ENCODE measurements at places on chromosomes 16 and 17.

GRCh38 chr17:38447502-38448085, 19.3 kb downstream of the ARHGAP23 start:
- no peak for DNase-seq

DNA sequence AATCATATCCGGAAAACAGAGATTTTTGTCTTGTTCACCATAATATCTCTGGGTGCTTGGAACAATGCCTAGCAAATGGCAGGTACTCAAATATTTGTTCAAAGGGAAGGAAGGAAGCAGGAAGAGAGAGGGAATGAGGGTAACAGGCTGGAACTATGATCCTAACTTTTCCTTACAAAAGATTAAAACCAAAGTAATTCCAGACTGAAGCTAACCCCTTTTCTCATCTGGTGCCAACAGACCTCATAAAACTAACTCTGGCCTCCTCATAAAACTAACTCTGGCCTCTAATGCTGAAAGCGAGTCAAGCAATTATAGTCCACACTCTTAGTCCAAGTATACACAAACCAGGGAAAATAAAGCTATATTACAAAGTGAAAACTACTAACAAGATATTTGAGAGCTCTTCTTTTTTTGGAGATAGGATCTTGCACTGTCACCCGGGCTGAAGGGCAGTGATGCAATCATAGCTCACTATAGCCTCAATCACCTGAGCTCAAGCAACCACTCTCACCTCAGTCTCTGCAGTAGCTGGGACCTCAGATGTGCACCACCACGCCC, 84.6 kb downstream of the KANSL1 start:
- DNase-seq, result no peak

DNA sequence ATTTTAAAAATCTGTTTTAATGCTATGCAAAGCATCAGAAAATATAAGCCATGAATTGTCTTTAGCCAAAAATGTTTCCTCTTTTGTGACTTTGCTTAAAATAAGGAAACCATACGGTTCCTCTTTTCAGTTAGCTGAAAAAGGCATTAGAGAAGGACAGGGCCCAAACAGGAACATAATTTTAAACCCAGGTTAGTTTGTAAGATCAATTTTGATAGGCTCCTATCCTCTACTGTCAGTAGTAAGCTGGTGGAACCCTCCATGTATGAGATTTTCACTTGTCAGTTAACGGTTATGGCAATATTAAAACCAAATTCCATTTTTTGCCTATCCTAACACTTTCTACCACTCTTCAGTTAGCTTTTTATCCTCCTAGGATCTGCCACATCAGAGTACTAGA, 4.3 kb downstream of the EVI2B start:
- DNase-seq, result no peak

GRCh38 chr17:4329838-4330237, 36.6 kb downstream of the UBE2G1 start:
- no peak for DNase-seq

GRCh38 chr17:82463925-82464566, 5.5 kb downstream of the NARF start:
- DNase-seq, result no peak
